H4 (cell line): ENCODE measurements at places on chromosomes 5 and 9. TPM values are rescaled to one million over a fixed set of nuclear protein-coding genes. Genes with fewer than 3 reads are reported as not detected.

The UNC5A gene
- total RNA-seq = 0.56 and 1.6 TPM in 2 replicates

The PCAT7 gene
- total RNA-seq = 2.5 and 2.8 TPM in 2 replicates

The GDNF gene
- total RNA-seq = not detected in 2 replicates

The CXCL14 gene
- 1.4 and 1.7 TPM in 2 replicates for total RNA-seq

The MARCHF3 gene
- 0.21 and 1.0 TPM in 2 replicates for total RNA-seq

The FAXDC2 gene
- 0.81 and 3.2 TPM in 2 replicates for total RNA-seq

The PLPPR1 gene
- 12.0 TPM in 1 of 2 replicates, not detected in the other for total RNA-seq

The RALGPS1 gene
- total RNA-seq = 2.2 and 4.1 TPM in 2 replicates

The IRGM gene
- total RNA-seq = not detected in 2 replicates

The WDR38 gene
- not detected in 2 replicates for total RNA-seq

The HRCT1 gene
- total RNA-seq = 0.41 TPM in 1 of 2 replicates, not detected in the other

The CAAP1 gene
- total RNA-seq = 16.6 and 22.1 TPM in 2 replicates

The EQTN gene
- total RNA-seq = not detected in 2 replicates

The GPBP1 gene
- total RNA-seq = 31.6 and 39.4 TPM in 2 replicates

The IFNA16 gene
- not detected in 2 replicates for total RNA-seq

The LIFR gene
- total RNA-seq = 25.1 and 31.2 TPM in 2 replicates

The LCN2 gene
- total RNA-seq = 0.19 TPM in 1 of 2 replicates, not detected in the other

The SCGB3A2 gene
- total RNA-seq = not detected in 2 replicates

The ANKRD34B gene
- total RNA-seq = not detected in 2 replicates

The KIF4B gene
- total RNA-seq = 0.02 TPM in 1 of 2 replicates, not detected in the other

The PCDHA9 gene
- total RNA-seq = 0.08 TPM in 1 of 2 replicates, not detected in the other

The IL3 gene
- not detected in 2 replicates for total RNA-seq

The SPINK7 gene
- not detected in 2 replicates for total RNA-seq

The PDLIM4 gene
- 79.8 and 96.0 TPM in 2 replicates for total RNA-seq

The OR1Q1 gene
- total RNA-seq = not detected in 2 replicates

The TMEFF1 gene
- 0.31 and 1.2 TPM in 2 replicates for total RNA-seq

The FLT4 gene
- total RNA-seq = 0.04 TPM in 1 of 2 replicates, not detected in the other

The PPP1R26 gene
- 9.2 and 10.3 TPM in 2 replicates for total RNA-seq

The ANKRD55 gene
- 0.45 and 1.2 TPM in 2 replicates for total RNA-seq

The ANKRD31 gene
- 0.14 and 0.33 TPM in 2 replicates for total RNA-seq

The SLC36A3 gene
- total RNA-seq = not detected in 2 replicates

The PCDHGB3 gene
- 0.87 and 1.2 TPM in 2 replicates for total RNA-seq

The SLC22A4 gene
- 4.2 and 5.1 TPM in 2 replicates for total RNA-seq

The PCDHA2 gene
- 0.72 and 0.82 TPM in 2 replicates for total RNA-seq

The FREM1 gene
- 0.06 and 0.19 TPM in 2 replicates for total RNA-seq

The INSL4 gene
- not detected in 2 replicates for total RNA-seq

The FAM221B gene
- not detected in 2 replicates for total RNA-seq

The EIF4E1B gene
- total RNA-seq = not detected in 2 replicates

The NACC2 gene
- total RNA-seq = 5.6 and 6.0 TPM in 2 replicates

The IGFBPL1 gene
- total RNA-seq = 0.58 TPM in 1 of 2 replicates, not detected in the other

The CSNK1A1 gene
- 222 and 250 TPM in 2 replicates for total RNA-seq

The DBH gene
- not detected in 2 replicates for total RNA-seq

The PIP5K1B gene
- 0.72 TPM in 1 of 2 replicates, not detected in the other for total RNA-seq

The ESM1 gene
- not detected in 2 replicates for total RNA-seq

The SLC25A48 gene
- not detected in 2 replicates for total RNA-seq

The STPG3 gene
- total RNA-seq = not detected in 2 replicates

The PCDHB3 gene
- total RNA-seq = 0.21 TPM in 2 replicates

The C5orf58 gene
- total RNA-seq = not detected in 2 replicates

The LIX1 gene
- total RNA-seq = 0.12 TPM in 1 of 2 replicates, not detected in the other

The ORM1 gene
- total RNA-seq = 0.33 TPM in 1 of 2 replicates, not detected in the other

The SAXO1 gene
- total RNA-seq = under 0.01 TPM in 1 of 2 replicates, not detected in the other

The PHF24 gene
- not detected in 2 replicates for total RNA-seq

The ADCY2 gene
- 0.04 TPM in 1 of 2 replicates, not detected in the other for total RNA-seq

The FIBCD1 gene
- total RNA-seq = 5.3 and 7.5 TPM in 2 replicates

The PCDHGA8 gene
- 0.39 and 0.74 TPM in 2 replicates for total RNA-seq

The LRRC70 gene
- 0.04 TPM in 1 of 2 replicates, not detected in the other for total RNA-seq

The IFNB1 gene
- not detected in 2 replicates for total RNA-seq

The NOXA1 gene
- not detected in 2 replicates for total RNA-seq

The MELK gene
- total RNA-seq = 78.6 and 94.5 TPM in 2 replicates
